ENCODE measurements at places on chromosomes 4 and X. TPM values are rescaled to one million over a fixed set of nuclear protein-coding genes. Genes with fewer than 3 reads are reported as not detected.

TBX22 gene
- not detected for total RNA-seq

RAB41 gene
- total RNA-seq = not detected

TECRL gene
- not detected for total RNA-seq

GPR82 gene
- 0.59 TPM for total RNA-seq

FANCB gene
- 2.7 TPM for total RNA-seq

CXCL3 gene
- total RNA-seq = not detected

POU4F2 gene
- not detected for total RNA-seq

FAM47B gene
- total RNA-seq = not detected

CYLC1 gene
- total RNA-seq = not detected

MAOB gene
- 35.1 TPM for total RNA-seq

MAGEE1 gene
- total RNA-seq = 4.7 TPM

PNPLA4 gene
- total RNA-seq = 6.6 TPM

CXCL8 gene
- 0.22 TPM for total RNA-seq

DNA sequence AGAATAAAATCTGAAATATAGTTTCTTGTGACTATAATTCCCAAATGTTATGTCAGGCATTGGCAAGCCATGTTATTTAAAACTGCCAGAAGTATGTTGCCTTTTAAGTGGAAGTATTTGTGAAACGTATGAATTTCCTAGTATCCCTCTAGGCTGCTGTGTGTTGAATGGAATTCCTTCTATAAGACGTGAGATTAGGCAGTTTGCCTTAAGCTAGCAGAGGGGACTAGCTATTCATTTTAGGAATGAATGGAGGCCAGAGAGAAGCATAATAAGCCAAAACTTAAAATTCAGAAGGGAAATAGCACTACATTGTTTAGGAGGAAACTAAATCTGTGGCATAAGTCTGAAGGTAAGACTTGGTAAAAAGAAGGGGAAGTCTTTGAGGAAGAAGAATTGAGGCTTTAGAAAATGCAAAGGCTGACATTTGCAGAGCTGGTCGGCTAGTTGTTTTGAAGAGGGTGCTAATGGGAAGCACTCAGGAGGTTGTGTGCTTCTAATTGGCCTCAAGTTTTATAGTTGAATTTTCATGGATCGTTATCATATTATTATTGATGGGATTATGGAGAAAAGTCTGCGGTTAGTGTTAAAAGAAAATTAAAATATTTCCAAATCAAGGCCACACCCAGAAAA, 57.1 kb downstream of the TMEM131L start:
- DNase-seq = no peak

DNA sequence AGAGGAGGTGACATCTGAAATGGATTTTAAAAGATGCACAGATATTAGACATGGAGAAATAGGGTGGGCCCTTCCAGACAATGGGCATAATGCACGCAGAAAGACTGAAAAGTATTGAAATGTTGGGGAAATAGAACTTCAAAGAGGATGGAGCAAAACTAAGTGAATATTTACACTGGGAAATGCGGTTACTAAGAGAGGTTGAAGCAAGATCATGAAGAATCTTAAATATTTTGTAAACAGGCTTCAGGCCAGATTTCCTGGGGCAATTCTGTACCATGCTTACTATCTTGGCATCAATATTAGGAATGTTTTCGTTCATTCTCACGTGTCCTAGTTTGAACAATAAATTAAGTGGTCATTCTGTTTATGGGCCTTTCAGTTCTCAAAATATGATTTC, 216.3 kb downstream of the ADAMTS3 start:
- no peak for DNase-seq

- DNase-seq = no peak
Observed at GRCh38 chr4:72591547-72592454, 22.8 kb upstream of the ADAMTS3 start.

DNA sequence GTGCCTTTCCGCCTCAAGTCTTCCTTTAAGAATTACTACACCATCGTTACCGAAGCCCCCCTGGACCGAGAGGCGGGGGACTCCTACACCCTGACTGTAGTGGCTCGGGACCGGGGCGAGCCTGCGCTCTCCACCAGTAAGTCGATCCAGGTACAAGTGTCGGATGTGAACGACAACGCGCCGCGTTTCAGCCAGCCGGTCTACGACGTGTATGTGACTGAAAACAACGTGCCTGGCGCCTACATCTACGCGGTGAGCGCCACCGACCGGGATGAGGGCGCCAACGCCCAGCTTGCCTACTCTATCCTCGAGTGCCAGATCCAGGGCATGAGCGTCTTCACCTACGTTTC, 2.2 kb downstream of the PCDH10 start:
- DNase-seq = no peak

- no peak for DNase-seq
Observed at GRCh38 chr4:162162672-162163071, 1.1 kb downstream of the FSTL5 start.

- DNase-seq = no peak
Observed at GRCh38 chrX:88991583-88992132, 244.6 kb downstream of the CPXCR1 start.

- DNase-seq = no peak
Observed at GRCh38 chr4:48970471-48970921, 15.6 kb upstream of the CWH43 start.

GRCh38 chrX:130772776-130773143, 130.2 kb downstream of the ENOX2 start:
- no peak for DNase-seq

GRCh38 chr4:144374065-144374464, 233.5 kb upstream of the GYPA start:
- DNase-seq = no peak

GRCh38 chr4:71212216-71212615, 126.6 kb upstream of the SLC4A4 start:
- DNase-seq = no peak

DNA sequence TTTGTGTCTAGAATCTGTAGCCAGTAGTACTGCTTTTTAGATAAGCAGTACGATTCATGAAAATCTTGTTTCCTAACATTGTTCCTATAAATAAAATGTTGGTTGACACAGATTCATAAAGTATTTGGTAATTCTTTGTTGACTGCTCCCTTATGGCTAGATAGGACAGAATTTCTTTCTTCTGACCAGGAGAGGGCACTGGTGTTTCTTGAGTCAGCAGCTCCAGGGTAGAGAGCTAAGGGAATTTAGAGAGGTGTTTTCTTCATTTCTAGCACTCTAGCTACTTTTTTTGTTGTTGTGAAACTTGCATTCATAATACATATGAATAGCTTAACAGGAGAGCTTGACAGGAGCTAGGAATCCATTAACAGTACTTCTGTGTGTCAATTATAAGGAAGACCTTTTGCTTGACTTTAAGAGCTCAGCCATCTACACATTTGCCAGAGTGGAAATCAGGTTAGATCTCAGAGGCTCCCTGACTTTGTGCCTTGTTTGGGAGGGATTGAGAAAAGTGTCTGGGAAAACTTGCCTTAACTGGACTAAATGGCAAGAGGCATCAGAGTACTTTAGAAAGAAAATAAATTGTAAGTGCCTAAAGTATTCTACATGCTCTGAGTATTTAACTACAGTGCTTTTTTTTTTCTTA, 756.1 kb downstream of the SH3BGRL start:
- no peak for DNase-seq

GRCh38 chr4:182745237-182745636, 171.9 kb downstream of the DCTD start:
- DNase-seq = no peak

GRCh38 chr4:141002323-141002805, 130.9 kb downstream of the RNF150 start:
- no peak for DNase-seq

- DNase-seq = no peak
Observed at GRCh38 chrX:115023139-115023538, 5.7 kb upstream of the IL13RA2 start.

- DNase-seq = no peak
Observed at GRCh38 chr4:79959652-79960051, 113.4 kb downstream of the ANTXR2 start.

DNA sequence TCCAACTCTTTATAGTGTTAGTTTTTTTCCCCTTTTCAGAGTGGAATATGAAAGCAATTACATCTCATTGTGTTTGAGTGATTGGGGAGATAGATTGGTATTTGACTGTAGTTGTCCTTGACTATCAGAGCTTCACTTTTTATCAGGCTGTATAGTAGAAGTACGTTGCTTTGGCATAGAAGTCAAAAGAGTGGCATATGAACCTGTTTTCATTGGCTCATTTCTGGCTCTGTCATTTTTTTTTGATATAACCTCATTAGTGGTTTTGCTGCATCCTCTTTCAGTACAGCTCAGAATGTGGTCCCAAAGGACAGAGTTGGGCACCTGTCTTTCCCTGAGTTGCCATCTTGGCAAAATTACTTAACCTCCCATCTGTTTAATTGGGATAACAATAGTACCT, 1.4 kb downstream of the TMA16 start:
- DNase-seq = no peak

GRCh38 chr4:71456841-71457240, 118.0 kb downstream of the SLC4A4 start:
- DNase-seq = no peak

DNA sequence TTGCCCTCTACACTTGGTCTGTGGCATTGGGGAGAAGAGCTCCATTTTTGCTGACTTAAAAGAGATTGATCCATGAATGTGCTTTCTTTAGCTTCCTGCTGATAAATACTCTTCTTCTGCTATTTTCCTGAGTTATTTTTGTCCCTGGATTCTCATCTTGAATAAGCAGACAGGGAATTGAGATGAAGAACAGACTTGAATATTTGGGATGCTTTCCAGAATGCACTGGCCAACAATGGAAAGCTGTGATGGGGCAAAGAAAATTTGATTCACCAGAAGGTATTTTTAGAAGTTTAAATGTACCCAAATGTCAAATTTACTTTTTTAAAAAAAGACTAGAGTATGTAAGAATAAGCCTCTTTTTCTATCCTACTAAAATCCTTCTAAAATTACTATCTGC, 309.9 kb upstream of the PPP1R2C start:
- DNase-seq = no peak

DNA sequence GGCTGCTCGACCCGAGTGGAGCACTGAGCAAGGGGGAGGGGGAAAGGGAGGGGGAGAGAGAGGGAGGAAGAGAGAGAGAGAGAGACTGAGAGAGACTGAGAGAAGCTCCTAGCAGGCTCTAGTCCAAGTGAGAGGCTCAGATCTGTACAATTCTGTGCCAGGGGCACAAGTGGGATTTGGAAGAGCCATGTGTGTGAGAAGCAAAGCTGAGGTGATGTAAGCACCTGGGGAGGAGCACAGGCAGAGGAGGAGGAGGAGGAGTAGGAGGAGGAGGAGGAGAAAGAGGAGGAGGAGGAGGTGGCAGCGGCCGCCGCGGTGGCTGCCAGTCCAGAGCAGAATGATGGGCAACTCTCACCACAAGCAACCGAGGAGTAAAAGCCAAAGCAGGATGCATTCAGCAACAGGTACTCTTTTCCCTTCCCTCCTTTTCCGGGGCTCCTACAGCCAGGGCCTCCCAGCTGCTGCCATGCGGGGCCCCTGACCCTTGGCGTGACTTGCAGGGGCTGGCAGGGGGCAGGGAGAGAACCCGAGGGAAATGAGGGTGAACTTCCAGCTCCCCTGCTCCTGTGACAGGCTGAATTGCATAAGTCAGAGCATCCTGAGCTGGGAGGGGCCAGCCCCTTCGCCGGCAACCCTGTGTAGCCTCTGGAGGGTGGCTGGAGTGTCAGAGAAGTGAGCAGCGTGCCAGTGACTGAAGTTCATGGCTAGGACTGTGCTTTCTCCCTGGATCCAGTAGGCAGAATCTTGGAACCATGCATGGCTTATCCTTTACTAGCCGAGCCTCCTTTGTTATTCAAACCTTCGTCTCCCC, 62.2 kb downstream of the RTL5 start:
- DNase-seq = no peak

DNA sequence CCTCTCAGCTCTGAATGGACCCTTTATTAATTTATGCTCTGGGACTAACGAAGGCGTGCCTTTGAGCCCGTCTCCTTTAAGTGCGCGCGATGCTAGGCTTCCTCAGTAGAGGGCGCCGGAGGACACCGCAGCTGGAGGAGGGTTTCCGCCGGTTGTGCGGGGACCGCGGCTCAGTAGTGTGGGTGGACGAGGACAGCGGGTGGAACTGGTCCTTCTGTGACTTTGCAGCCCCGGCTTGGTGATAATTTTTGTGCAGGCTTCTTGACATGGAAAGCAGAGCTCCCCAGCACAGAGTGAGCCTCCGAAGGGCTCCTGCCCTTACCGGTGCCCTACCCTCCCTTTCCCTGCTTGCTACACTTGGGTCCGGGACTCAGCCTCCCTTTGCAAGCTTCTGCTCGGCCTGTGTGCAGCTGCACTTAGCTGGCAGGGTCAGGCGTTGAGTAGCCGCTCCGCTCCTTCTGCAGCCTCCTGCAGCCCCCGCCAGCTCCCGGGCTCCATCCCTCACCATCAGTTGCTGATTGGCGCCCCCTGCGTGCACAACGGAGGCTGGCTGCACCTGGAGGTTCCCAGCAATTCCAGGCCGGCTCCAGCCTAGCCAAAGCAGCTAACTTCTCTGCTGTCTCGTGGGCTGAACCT, 26.8 kb upstream of the BOD1L1 start:
- DNase-seq = peak; percentile 73

DNA sequence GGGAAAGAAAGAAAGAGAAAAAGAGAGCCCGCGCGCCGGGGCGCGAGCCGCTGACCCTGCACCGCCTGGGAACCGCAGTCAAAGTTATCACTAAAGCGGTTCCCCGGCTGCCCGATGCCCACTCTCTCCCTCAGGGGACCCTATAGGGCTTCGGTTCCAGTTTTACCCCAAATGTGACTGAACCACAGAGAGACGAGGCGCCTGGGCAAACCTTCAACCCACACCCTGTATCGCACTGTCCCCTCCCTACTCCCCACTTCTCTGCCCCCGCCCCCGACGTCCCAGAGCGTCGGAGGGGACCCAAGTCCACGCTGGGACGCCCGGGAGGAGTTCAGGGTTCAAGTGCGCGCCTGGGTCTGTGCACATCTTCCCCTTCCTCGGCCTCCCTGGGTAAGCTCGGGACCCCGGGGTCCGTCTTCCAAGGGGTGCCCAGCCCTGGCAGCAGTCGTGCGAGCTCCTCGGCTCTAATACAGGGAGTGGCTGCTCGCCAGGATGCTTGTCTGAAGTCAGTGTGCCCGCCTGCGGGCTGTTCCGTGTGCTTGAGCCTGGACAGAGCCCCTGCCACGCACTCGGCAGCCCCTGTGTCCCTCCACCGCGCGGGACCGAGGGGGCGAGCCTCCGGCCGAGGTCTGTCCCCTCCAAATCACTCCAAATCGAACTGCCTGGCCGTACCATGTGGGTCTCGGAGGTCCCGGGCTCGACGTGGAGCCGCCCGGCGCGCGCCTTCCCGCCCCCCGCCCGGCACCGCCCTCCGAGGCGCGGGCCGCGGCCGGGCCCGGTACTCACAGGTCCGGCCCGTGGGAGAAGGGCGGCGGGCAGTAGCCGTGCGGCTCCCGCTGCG, 960 bp downstream of the TRPC3 start:
- peak; percentile 16 for DNase-seq

DNA sequence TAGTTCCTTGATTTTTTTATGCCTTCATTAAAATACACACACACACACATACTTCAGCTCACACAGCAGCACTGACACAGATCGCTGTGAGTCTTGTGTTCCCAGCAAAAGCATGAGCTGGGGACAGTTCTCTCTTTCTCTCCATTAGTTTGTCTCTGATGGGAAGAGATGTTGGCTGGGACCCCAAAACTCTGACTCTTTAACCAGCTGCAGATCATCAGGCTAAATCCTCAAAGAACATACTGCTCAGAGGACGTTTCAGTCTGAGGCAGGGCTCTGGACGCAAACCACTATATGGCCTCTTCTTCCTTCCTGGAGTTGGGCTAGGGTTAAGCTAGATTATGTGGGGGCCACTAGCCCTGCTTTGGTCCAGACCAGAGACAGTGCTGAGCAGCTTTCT, 109.6 kb downstream of the NHSL2 start:
- peak; percentile 26 for DNase-seq

Measured in tibial nerve (tissue), 4 donors.